Left kidney (tissue), 8 donors: ENCODE measurements at places on chromosomes 3 and 15. TPM values are rescaled to one million over a fixed set of nuclear protein-coding genes. Genes with fewer than 3 reads are reported as not detected.

Gene CEP19
- polyA plus RNA-seq: 4.9 TPM

Gene LDHAL6B
- 0.23 TPM for polyA plus RNA-seq

Gene MEIS2
- 178 TPM for polyA plus RNA-seq

Gene GRAMD2A
- 10.6 TPM for polyA plus RNA-seq

Gene LINGO1
- 12.8 TPM for polyA plus RNA-seq

Gene SLC25A38
- polyA plus RNA-seq: 39.8 TPM

Gene SLCO2A1
- 19.5 TPM for polyA plus RNA-seq

Gene ARPP19
- polyA plus RNA-seq: 147 TPM

Gene MAGEL2
- 4.5 TPM for polyA plus RNA-seq

DNA sequence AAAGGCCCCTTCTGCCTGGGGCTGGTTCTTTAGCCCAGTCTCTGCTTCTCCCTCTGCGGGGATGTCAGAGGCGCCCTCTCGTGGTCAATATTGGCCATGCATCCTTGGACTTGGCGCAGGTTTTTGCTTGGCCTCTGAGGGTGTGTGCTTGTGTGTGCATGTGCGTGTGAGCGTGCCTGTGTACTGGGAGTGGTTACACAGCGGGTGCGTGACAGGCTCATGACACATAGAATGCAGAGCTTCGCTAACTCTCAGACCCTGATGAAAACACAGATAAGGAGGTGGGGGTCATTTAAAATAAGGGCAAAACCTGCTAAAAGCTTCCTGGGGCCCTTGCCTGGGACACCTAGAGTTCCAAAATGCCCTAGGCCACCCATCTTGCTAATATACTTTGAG lies 160.9 kb downstream of the SMAD6 start:
- DNase-seq: peak; percentile 84

GRCh38 chr3:58036293-58037032 lies 28.2 kb downstream of the FLNB start:
- no peak for DNase-seq

DNA sequence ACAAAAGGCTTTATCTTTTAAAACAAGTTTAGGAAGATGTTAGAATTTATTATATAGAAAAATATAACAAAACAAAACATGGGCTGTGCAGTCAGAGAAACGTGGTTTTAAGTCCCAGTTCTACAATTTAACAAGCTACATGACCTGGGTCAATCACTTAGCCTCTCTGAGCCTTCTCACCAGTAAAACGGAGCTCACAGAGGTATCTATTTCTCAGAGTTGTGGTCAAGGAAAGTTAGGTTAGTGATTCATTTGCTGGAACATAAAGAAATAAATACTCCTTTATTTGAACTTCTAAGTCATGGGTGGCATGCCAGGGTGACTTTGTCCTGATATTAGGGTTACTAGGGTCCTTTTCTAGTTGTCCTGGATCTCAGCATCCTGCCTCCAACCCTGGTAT lies 10.8 kb upstream of the CCDC174 start:
- no peak for DNase-seq

- DNase-seq: no peak
Observed at GRCh38 chr3:125075738-125076137, 19.9 kb upstream of the HEG1 start.

DNA sequence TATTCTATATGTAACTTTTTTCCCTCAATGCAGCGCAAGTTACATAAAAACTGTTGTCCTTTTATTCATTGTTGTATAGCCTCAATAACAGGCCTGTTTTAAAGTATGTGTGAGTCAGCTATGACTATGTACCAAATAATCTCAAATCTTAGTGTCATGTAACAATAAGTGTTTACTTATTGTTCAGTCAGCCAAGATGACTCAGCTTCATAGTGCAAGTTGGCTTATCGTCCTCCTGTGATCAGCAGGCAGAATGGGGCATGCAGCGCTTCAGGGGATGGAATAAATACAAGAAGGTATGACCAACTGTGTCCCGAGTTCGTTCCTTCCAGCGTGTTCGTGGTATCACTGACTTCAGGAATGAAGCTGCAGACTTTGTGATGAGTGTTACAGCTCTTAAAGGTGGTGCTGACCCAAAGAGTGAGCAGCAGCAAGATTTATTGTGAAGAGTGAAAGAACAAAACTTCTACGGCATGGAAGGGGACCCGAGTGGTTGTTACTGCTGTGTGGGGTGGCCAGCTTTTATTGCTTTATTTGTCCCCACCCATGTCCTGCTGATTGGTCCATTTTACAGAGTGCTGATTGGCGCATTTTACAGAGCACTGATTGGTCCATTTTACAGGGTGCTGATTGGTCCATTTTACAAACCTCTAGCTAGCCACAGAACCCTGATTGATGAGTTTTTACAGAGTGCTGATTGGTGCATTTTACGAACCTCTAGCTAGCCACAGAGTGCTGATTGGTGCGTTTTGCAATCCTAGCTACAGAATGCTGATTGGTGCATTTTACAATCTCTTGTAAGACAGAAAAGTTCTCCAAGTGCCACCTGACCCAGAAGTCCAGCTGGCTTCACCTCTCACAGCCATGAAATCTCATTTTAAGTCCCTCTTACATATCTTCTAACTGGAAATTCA lies 1016.0 kb downstream of the MCTP2 start:
- DNase-seq: no peak

DNA sequence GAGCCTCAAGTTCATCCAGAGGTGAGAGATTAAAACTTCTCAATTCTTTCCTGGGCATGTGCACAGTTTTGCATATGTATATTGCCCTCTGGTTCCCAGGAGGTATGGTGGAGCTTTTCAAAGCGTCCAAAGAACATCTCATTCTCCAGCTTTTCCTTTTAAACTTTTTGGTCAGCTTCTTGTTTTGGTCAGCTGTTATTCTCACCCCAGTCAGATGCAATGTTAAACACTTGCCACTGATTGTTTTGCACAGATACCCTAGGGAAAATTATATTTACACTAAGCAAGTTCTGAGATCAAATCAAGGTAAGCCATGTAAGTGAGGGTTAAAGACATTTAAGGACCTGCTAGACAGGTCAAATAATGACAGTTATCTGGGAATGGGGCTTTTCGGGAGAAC lies 261.3 kb downstream of the EDEM1 start:
- no peak for DNase-seq

- DNase-seq: no peak
Observed at GRCh38 chr3:175940243-175940642, 1081.1 kb downstream of the NAALADL2 start.
